Hematopoietic multipotent progenitor cell treated with erythropoietin and hydrocortisone succinate and interleukin-3 and kit ligand, for 4 days (in vitro differentiated cells): ENCODE measurements at places on chromosomes 7 and 10.
A peak's percentile ranks its signal among the peaks of the same experiment; 100 is the strongest.

DNA sequence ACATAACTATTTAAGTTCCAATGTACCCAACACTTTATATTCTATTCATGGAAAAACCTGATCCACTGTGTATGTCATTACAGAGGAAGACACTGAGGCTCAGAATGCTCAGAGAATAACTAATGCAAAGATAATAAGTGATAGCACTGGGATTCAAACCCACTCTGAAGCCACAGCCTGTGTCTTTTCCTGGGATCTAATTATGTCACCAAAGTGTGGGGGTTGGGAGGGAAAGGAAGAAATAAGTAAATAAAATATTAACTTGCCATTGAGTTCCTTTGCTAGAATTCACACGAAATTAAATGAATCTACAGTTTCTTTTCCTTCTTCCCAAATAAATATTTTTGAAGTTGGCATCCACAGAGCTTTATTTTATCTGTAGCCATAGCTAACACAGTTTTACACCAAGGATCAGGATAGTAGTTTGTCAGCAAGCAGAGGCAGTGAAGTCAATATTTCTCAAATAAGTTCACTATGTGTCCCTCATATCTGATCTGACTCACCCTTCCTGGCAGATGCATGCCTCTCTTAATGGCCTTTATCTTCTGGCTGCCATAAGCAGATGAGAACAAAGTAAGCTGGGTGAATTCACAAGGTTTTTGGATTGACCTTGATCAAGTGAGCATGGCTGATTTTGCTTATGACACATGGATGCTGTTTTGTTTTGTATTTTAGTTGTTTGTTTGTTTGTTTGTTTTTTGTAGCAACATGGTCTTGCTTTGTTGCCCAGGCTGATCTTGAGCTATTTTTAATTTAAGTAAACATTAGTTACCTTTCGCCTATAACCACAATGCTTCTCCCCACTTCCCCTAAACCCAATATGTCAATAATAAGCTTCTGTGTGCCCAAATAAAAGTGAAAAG, 6.3 kb downstream of the RAPGEF5 start:
- DNase-seq, result peak; percentile 92

DNA sequence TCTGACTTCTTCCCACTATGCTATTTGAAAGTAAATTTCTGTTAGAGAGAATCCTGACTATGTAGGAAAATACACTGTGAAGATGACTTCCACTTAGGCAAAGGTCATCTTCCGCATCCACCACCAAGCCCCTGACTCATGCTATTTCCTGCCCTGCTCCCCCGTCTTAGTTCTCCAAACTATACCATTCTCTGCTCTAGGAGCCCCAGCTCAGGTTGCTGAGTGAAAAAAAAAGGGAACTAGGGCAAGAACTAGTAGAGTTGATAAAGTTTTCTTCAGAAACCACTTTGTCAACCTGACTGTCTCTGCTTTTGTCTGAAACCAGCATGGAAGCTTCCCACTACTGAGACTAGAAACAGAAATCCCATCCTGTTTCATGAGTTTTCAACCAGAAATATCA, 96.9 kb downstream of the EVX1 start:
- DNase-seq, result peak; percentile 79

- no peak for DNase-seq
Observed at GRCh38 chr10:115895166-115895565, 377.8 kb downstream of the GFRA1 start.

- DNase-seq, result no peak
Observed at GRCh38 chr7:128875523-128875948, 12.9 kb downstream of the ATP6V1F start.

DNA sequence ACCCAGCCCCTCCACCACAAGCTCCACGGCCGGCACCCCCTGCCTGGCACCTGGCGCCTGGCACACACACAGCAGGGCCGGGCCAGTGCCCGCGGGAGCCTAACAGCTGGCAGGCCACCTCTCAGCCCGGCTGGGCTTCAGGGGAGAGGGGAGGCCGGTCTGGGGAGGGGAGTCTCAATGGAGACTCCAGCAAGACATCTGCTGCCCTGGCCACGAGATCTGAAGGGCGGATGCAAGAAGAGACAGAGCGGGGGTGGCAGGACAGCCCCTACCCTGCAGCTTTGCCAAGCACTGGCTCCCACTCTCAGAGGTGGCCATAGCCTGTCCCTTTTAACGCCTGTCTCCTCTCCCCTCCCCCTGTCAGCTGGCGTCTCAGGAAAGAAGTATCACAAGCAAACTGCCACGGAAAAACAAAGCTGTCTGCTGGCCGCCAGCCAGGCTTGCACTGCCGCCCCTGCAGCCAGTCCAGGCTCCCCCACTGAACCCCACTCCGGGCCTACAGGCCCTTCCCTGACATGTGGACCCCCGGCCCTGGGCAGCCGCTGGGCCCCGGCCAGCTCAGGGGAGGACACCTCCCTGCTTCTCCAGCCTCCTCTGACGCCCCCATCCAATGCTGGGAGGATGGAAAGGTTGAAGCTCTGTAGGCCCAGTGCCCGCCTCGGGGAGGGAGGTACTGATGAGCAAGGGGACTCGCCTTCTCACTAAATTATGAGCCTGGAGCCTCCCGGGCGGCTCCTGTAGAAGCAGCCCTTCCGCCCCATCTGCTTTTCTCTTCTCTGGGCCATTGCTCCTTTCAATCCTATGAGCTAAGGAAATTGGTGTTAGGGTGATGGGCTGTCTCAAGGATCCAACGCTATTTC, 178.4 kb downstream of the ARHGAP12 start:
- DNase-seq, result peak; percentile 34

DNA sequence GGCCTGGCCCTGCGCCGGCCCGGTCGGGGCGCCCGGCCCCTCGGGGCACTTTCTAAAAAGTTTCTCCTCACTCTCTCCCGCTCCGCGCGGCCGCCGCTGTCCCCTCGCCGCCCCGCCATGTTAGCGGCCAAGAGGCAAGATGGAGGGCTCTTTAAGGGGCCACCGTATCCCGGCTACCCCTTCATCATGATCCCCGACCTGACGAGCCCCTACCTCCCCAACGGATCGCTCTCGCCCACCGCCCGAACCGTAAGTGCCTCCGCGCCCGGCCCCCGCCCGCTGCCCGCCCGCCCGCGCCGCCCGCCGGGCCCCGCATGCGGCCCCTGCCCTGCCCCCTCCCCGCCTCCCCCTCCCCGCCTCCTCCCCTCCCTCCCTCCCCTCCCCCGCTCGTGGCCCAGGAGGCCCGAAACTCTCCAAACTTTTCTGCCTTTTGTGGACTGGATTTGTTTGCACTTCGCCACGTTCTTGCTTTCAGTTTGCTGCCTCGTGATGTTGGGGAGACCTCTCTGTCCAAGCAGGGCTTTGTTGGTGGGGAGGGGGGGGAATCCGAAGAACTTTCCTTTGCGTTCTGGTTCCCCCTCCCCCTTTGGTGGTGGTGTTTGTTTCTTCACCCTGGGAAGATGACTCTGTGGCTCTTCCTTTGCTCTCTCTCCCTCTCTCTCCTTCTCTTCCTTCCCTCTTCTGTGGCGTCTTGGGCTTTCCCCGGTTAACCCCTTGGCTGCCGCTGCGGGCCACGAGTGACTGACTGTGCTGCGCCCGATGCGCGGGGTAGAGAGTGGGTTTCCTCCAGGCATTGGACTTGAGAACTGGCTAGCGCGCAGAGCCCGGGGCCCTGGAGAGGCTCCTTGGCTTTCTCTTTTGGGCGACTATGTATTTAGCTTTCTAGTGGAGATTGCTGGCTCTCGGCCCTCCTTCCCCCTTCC, 1.6 kb downstream of the TCF7L2 start:
- DNase-seq, result peak; percentile 75

DNA sequence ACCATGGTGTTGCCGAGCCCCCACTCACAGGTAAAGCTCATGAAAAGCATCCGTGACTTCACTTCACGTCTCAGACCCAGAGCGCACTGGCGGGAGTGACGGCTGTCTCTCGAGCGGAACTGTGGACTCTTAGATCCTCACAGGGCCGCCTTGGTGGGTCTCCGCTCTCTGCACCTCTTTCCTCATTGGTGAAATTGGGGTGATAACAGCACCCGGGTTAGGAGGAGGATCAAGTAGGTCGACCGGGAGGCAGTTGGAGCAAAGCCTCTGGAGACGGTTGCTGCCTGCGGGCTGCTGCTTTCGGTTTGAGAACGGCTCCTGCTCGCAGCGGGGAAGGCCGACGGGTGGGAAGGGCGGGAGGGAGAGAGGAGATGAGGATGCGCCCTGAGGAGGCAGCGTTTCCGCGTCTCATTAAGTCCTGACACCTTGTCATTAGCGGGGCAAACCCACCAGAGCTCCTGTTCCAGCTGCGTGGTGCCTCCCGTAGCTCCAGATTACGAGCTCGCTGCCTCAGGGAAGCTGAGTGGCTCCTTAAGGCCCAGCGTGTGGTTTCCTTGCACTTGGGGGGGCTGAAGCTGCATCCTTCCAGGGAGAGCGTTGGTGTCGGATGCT, 51.9 kb upstream of the CFAP46 start:
- no peak for DNase-seq

DNA sequence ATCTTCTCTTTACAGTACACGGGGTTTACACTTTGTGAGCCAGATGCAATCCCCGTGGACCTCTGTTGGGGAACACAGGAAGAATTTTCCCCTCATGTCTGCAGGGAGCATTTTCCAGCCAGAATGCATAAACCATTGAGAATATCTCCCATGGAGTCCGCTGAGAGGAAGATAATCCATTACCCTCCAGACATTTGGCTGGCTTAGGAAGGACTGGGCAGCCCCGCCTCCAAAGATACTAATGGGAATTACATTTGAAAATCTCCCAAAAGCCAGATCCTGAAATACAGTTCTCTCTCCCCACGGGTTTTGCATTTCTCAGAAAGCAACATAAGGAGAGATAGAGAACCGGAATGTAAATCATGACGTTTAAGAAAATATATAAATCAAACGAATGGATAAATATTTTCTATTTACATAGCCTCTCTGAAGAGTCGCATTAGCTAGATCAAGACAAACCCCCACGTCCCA, 53.5 kb downstream of the TRIL start:
- no peak for DNase-seq

DNA sequence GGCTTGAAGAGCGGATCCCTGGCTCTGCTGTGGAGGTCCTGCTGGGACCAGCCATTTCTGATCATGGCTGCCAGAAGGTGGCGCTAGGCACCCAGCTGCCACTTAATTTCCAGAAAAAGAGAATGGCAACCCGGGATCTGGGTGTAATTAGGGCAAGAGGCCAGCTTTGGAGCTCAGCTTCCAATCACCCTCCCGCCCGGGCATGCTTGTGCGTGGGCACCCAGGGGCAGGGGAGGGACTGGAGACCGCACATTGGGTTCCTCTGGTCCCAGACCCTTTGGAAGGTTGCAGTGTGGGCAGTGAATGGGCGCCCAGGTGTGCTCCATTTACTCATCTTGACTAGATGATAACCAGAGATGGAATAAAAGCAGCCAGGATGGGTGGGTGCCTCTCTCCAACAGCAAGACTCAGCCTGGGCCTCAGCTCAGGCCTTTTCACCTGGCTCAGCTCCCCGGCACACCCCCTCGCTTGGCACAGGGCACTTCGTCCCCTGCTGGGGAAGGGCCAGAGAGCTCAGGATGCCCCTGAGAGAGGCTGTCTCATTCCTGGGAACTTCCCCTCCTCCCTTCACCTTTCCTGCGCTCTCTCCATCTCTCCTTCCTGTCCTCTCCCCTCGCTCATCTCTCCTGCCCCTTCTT, 14.7 kb downstream of the FAM241B start:
- DNase-seq, result peak; percentile 63

DNA sequence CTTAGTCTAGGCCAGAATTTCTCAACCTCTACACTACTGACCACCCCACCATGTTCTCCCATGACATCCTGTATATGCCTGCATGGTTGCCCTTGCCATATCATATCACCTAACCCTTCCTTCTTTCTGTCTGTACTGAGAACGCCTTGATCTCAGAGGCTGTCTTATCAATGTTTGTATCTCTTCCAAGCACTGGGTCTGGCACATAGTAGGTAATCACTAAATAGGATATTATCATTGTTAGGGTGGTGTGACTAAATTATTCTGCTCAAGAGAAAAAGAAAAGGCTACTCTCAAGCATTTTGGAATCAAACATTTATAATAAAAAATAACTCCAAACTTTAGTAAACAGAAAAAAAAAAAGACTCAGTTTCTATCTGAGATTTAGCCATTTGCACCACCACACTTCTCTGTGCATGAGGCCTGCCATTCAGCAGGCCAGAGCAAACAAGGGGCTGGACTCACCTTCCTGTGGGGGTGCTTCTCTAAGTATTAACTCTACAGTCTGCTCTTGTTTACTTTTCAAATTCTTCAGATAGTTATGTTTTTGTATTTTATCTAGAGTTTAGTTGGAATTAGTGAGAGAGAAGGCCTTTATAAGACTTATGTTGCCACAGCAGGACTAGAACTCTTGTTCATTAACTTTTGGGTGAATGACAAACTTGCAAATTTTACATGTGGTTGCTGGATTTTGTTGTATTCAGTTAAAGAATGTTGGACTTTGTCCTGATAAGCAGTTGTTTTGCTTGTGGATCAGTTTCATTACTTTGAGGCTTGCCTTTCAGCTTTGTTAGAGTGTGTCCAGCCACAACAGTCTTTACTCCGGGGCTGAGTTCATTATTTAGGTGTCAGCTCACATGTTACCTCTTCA, 5.4 kb downstream of the AGBL3 start:
- no peak for DNase-seq

DNA sequence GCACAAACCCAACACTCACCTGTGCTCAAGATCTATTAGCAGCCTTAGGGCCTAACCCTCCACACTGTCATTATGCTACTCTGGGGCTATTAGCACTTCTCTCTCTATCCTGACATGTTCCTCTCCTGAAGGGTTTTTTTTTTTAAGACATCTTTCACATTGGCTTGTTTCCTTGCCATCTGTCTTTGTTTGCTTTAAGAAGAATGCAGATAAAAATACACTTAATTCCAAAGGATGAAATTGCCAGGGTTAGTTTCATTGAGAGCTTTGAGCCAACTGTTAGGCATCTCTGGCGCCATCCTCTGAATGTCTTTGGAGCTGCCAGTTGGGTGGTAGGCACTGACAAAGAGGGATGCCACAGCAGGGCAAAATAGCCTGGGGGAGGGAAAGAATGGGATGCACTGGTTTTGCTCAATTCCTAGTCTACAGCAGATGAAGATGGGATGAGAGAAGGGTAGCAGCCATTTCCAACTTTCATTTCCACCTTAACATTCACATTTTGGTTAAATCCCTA, 399.2 kb downstream of the SORCS1 start:
- no peak for DNase-seq
